ENCODE measurements at places on chromosomes 1 and 21. TPM values are rescaled to one million over a fixed set of nuclear protein-coding genes. Genes with fewer than 3 reads are reported as not detected.

DNA sequence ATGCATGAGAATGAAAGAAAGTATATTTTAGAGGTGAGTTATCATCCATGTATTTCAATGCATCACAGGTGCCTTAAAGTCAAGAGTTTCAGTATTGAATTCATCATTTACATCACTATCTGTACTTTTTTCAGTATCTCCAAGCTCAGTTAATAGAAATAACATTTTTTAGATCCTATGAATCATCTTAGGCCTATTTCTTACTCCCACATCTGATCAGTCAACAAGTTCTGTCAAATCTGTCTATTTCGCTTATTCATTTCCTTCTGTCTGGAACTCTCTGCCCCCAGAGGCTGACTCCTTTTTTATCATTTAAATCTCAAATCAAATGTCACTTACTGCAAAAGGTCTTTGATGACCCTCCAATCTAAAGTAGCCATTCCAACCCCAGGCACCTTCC lies 295.2 kb downstream of the LRRC7 start:
- H3K27me3 ChIP-seq = no peaks in the 10 kb centered on the region
- H3K27ac ChIP-seq = no peak overlapping the region
- no peak for DNase-seq
- H3K4me1 ChIP-seq = no peaks in the 10 kb centered on the region
- H3K4me3 ChIP-seq = no peak overlapping the region

Gene FAM167B
- total RNA-seq = 2.2 TPM

DNA sequence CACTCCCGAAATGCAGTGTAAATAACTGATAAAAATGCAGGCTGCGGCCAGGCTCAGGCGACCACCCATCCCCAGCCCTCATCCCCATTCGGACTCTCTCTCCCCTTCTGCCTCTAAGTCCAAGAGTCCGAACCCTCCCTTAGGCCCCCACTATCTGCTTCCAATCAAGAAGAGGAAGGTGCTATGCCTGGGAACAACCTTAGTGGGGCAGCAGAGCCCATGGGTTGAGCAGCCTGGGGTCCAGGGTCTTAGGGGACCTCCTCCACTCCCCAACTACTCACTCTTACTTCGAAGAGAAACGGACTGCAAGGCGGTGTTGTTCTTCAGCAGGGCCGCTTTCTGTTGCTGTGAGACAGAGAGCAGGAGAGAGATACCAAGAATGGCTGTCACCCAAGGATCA lies 12.2 kb downstream of the ARHGEF2 start:
- no peak for DNase-seq
- H3K27me3 ChIP-seq = no peaks in the 10 kb centered on the region
- H3K27ac ChIP-seq = peak overlapping the region; percentile 72
- H3K4me1 ChIP-seq = peaks cover 52% of the 10 kb centered on the region
- peaks cover 49% of the 10 kb centered on the region for H3K36me3 ChIP-seq

Gene LINGO4
- total RNA-seq = 0.16 TPM

- no peak for DNase-seq
- no peaks in the 10 kb centered on the region for H3K27me3 ChIP-seq
- H3K4me3 ChIP-seq = no peak overlapping the region
- no peak overlapping the region for H3K27ac ChIP-seq
- H3K4me1 ChIP-seq = peaks cover 37% of the 10 kb centered on the region
Measured at GRCh38 chr1:46606255-46606965, 2.3 kb upstream of the MKNK1 start.

DNA sequence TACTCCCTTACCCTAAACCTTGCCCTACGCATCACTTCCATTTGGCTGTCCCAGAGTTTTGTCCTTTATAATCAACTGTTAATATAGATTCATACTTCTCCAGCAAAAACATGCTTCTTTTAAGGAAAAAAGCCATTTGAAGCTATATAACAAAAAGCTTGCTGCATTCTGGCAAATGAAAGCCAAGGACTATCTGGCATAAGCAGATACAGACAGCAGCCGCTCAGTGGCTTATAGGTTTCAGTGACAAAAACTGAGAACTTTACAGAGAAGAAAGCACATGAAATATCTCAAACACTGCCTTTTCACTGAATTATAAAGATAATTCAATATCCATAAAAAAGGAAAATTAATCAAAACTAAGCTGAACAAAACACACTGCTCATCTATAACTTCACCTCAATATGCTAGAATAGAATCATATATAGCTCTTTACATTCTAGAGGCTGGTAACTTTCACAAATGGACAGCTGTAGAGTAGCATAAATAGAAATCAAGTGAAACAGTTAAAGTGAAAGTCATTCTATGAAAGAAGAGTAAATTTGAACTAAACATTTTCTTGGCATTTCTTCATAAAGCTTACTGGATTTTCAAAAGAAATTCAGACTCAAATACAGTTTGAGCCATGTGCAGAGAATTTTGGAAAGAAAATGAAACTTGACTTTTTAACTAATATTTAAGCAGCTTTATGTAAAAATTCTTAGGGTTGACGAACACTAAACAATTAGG lies 19.6 kb downstream of the CDC42BPA start:
- H3K4me1 ChIP-seq = no peaks in the 10 kb centered on the region
- H3K27me3 ChIP-seq = no peaks in the 10 kb centered on the region
- no peak for DNase-seq
- no peaks in the 10 kb centered on the region for H3K36me3 ChIP-seq
- no peak overlapping the region for H3K4me3 ChIP-seq
- peak overlapping the region; percentile 67 for H3K27ac ChIP-seq

GRCh38 chr1:246988316-246988715 lies 19.5 kb downstream of the ZNF695 start:
- no peaks in the 10 kb centered on the region for H3K4me1 ChIP-seq
- no peaks in the 10 kb centered on the region for H3K36me3 ChIP-seq
- no peak for DNase-seq

DNA sequence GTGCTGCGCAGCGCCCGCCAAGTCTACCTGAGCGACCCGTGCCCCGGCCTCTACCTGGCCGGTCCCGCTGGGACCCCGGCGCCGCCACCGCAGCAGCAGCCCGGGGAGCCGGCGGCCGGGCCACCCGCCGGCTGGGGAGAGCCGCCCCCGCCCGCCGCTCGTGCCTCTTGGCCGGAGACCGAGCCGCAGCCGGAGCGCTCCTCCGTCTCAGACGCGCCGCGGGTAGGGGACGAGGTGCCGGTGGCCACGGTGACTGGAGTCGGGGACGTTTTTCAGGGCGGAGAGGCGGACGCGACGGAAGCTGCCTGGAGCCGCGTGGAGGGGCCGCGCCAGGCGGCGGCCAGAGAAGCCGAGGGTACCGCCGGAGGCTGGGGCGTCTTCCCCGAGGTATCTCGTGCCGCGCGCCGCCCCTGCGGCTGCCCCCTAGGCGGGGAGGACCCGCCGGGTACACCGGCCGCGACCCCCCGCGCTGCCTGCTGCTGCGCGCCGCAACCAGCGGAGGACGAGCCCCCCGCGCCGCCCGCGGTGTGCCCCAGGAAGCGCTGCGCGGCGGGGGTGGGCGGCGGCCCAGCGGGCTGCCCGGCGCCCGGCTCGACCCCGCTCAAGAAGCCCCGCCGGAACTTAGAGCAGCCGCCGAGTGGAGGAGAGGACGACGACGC lies 646 bp downstream of the IER5 start:
- H3K27ac ChIP-seq = peak overlapping the region; percentile 98
- H3K4me1 ChIP-seq = peaks cover 42% of the 10 kb centered on the region

Gene NTNG1
- total RNA-seq = 32.5 TPM

GRCh38 chr1:168281603-168282325 lies 1.1 kb downstream of the TBX19 start:
- DNase-seq = no peak
- peaks cover 9% of the 10 kb centered on the region for H3K4me1 ChIP-seq
- no peak overlapping the region for H3K4me3 ChIP-seq

- H3K27ac ChIP-seq = peak overlapping the region; percentile 13
- H3K4me3 ChIP-seq = no peak overlapping the region
Measured at GRCh38 chr1:163248064-163248463, 45.3 kb upstream of the RGS5 start.
